ENCODE measurements at places on chromosomes 13 and 19.

DNA sequence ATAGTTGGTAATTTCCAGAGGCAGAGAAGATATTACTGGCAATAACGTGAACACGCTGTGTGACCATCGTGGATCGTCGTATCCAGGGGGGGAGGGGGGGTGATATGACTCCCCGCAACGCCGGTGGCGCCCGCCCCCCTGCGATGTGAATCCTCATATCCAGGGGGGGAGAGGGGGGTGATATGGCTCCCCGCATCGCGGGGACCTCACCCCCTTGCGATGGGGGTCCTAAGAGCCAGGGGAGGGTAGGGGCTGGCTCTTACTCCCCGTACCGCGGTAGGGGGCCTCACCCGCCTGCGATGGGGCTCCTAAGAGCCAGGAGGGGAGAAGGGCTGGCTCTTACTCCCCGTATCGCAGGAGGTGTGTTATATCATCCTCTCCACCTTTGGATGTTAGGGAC is 31.3 kb upstream of the RGCC start:
- no peak for DNase-seq

DNA sequence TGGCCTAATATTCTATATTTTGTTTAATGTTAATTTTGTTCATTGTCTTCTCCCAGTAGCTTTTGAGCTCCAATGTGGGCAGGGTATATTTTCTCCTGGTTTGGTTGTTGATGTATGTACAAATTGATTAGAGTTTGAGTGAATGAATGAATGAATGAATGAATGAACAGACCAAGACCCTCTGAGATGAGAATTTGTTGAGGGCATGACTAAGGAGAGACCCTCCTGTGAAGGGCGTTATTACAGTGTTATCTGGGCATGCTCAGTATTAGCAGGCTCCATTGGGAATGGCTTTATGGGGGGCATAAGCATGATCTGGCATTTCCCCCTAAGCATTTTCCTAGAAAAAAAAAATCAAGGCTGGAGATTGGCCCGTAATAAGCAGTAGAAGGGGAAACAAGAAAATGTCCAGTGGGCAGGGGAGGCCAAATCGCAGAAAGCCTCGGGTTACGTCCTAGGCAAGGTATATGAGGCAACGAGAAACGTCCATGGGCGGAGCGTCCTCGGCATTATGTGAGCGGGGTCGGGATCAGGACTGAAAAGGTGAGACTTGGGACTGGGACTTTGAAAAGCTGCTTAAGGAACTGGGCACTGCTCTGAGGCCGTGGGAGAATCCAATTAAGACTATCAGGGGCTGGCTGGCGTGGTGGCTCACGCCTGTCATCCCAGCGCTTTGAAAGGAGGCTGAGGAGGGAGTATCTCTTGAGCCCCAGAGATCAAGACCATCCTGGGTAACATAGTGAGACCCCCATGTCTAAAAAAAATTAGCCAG is 904 bp upstream of the ARHGAP33 start:
- DNase-seq = no peak

DNA sequence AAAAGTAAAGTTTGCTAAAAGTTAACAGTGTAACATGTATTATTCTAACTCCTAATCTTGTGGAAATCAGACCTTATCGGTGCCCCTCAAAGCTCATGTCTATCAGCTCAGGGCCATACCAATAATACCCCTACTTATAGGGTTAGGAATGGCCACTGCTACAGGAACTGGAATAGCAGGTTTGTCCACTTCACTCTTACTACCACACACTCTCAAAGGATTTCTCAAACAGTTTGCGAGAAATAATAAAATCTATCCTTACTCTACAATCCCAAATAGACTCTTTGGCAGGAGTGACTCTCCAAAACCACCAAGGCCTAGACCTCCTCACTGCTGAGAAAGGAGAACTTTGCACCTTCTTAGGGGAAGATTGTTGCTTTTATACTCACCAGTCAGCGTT is 1677.7 kb downstream of the OLFM4 start:
- DNase-seq = no peak

- DNase-seq = no peak
Observed at GRCh38 chr19:30227012-30227621, 145.1 kb upstream of the ZNF536 start.

- DNase-seq = no peak
Observed at GRCh38 chr19:20969498-20969897, 46.4 kb downstream of the ZNF85 start.

DNA sequence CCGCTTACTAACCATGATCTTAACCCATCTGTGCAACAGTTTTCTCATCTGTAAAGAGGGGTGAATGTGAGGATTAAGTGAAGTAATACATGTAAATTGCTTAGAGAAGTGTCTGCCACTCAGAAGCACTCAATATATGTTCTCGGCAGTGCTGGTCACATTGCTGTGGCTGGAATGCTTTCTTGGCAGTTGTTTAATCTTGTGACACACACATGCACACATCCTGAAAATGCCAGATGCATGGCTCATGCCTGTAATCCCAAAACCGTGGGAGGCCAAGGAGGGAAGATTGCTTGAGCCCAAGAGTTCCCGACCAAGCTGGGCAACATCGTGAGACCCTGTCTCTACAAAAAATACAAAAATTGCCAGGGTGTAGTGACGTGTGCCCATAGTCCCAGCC is 4.9 kb upstream of the DMKN start:
- no peak for DNase-seq

DNA sequence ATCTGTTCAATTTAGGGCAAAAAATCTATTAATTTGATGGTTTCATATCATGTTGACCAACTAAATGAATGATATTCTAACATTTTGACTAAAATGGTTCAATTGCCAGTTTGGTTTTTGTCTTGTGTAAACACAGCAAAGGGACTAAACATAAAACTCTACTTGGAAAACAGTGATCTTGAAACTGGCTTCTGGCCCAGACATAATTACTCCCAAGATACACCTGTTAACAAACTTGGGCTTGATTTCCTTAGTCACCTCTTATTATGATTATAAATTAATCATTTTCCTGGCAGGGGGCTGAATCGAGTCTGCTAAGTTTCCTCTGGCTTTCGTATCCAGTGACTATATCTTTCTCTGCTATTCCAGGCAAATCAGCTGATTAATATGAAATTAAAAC is 78.0 kb upstream of the OXGR1 start:
- DNase-seq = no peak

GRCh38 chr19:44648631-44649251 is 5.0 kb downstream of the PVR start:
- DNase-seq = no peak

DNA sequence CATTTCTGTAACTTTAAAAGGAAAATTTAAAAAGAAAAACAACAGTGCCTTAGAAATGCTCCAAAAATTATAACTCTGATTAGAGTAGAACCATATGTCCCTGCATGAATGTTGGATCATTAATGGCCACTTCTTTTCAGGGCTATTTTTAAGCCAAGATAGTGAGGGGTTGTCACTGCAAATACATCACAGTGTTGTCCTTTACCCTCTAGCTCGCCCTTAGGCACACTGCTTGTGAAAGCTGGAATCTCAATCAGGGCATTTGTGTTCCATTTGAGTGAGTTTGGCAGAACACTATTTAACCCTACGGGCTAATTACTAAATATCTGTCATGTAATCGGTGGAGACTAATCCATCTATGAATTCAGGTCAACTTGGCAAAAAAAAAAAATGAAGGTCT is 212.2 kb downstream of the NHLRC3 start:
- DNase-seq = no peak

GRCh38 chr13:44266305-44266704 is 107.3 kb upstream of the SERP2 start:
- DNase-seq = no peak

DNA sequence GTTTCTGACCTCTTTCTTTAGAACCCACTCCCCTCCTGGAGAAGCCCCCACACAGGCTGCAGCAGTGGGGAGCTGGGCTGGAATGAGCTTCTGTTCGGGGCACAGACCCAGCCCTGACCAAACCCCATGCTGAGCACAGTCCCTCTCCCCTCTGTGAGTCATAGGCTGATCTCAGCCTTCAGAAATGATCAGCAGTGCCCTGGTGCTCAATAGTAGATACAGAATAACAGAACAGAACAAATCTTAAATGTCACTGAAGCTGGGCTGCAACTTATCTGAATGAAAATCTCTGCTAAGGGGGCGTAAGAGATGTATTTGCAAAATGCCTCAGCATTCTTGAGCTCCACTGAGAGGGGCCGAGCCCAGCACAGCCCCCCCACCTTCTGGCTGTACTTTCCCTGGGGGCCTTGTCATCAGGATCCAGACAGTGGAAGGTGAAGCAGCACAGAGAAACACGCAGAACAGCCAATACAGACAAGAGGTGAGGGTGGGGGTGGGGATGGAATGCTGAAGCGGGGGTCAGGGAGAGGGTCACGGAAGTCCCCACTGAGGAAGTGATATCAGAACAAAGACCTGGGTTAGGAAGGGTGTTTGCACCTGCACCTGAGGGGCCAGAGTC is 9.9 kb downstream of the ZNF665 start:
- DNase-seq = no peak

DNA sequence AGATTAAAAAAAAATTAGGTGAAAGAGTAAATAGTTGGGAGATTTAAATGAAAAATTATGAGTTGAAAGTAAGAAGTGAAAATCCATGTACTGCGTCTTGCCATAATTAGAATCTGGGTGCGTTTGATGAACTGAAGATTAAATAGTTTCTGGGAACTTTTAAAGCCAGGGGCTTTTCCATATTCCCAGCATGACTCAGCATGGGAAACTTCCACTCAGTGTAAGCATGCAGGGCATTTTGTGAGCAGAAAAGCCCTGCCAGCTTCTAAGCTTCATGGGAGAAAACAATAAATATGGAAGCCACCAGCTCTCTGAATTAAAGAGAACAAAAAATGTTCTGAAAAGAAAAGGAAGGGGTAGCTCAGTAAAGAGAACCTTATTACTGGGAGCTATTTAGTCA is 62.0 kb upstream of the EDNRB start:
- DNase-seq = no peak

GRCh38 chr19:12794971-12795381 is 3.7 kb downstream of the JUNB start:
- no peak for DNase-seq

GRCh38 chr13:113762538-113762937 is 3.5 kb downstream of the TMEM255B start:
- no peak for DNase-seq

DNA sequence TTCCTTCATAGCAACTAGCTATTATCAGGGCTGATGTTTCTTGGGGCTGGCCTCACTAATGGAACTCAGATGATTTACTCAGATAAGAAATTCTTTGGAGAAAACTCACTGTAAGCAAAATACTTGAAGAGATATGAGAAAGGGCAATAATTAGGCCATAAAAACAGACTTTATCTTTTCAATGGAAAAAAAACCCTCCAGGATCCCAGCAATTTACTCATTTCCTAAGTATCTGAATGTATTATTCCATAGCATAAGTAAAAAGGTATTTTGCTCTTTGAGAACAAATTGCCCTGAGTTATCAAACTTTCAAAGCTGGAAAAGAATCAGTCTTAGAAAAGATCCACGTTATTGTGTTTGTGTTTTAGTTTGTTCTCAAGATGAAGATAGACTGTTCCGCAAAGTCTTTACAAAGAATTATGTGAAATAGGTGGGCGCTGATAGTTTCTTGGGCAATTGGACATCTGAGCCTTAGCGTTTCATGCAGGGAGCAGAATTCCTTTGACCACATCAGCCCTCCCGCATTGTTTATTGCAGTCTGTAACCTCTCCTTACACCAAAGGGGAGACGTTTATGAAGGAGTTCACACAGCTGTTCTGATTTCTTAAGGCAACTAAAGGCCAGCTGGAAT is 29.1 kb upstream of the CSNK1A1L start:
- no peak for DNase-seq

DNA sequence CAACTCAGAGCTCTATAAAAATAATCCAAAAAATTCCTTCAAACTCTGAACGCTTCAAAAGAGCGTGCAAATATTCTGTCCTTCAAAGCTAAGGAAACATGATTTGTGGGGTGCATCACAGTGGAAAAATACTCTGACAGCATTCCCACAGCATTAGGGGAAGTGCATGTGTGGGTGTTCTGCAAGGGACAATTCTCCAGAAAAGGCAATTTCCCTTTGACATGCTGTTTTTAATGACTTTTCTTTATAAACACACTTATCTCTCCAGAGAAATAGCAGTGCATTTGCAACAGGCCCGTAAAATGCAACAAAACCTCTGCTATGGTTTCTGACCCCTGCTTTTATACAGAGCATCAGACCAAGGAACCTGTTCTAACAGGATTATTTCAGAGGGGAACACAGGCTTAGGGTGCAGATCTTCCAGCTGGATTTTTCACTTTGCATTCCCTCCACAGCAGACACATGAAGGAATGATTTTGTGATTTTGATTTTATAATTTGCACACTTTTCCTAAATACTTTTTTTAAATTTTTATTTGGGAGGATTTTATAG is 42.6 kb downstream of the KL start:
- no peak for DNase-seq

DNA sequence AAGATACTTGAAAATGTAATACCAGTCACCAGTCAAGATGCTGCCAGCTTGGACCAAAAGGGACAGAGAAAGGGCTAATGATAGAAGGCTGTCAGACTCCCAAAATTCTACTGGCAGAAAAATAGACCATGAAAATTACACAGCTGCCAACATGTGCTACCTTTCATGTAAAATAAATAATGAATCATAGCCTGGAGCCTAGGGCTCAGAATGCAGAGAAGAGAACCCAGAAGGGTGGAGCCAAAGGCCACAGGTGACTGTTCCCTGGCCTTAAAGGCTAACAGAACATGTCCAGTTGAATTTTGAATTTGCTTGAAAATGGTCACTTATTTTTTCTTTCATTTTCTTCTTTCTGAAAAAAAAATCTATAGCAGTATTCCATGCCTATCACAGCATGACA is 1827.0 kb upstream of the MIR17HG start:
- DNase-seq = no peak

DNA sequence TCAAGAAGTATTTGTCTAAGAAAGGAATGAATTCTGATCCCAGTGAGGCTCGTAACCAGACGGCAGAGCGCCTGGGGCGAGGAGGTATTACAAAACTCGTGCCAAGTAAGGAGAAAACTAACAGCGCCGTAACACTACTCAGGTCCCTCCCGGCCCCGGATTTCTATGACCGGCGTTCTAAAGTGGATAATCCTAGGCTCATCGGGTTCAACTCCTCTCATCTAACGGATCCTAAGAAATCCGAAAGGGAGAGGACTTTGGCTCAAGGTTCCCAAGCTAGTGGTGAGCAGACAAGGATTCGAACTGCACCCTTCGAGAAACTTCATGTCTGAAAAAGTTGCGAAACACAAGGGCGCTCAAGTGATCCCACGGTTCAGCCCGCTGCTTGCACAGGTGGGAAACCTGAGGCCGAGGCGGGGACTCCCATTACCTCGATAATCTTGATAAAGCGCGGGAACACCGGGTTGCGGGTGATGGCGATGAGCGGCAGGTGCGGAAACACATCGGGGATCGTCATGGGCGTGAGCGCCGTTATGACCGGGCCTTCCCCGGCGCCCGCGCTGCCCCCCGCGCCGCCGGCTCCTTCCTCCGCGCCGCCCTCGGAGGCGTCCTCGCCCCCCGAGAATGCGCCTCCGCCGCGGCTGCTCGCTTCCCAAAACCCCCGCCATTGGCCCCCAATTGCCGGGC is 529 bp downstream of the LONP1 start:
- no peak for DNase-seq

- DNase-seq = no peak
Observed at GRCh38 chr13:108551674-108552073, 77.7 kb upstream of the MYO16 start.

GRCh38 chr19:35300339-35300649 is 8.3 kb downstream of the MAG start:
- no peak for DNase-seq
